ENCODE measurements at places on chromosomes 13 and 19.

GRCh38 chr13:95564091-95564490 lies 11.6 kb downstream of the CLDN10 start:
- no peak overlapping the region for H3K27ac ChIP-seq
- peaks cover 28% of the 10 kb centered on the region for H3K27me3 ChIP-seq
- H3K4me3 ChIP-seq: no peak overlapping the region
- no peaks in the 10 kb centered on the region for H3K36me3 ChIP-seq
- no peak for DNase-seq

DNA sequence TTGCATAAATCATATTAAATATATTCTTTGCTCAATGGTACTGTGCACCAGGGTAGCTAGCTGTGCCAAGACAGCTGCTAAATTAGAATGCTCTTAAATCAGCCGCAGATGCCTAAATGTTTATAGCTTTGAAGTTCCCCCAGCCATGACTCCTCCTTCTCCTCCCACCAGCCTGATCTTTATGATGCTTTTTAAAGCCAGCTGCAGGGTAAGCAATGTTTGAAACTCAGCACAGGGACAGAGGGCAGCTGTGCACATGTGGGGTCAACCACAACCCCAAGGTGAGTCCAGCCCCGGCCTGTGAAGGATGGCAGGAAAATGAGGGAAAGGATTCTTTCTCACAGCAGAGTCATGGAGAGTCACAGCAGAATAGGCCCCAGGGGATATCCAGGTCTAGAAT lies 635.7 kb downstream of the UQCRFS1 start:
- H3K36me3 ChIP-seq: no peaks in the 10 kb centered on the region
- H3K27ac ChIP-seq: no peak overlapping the region
- no peaks in the 10 kb centered on the region for H3K4me1 ChIP-seq
- DNase-seq: no peak

- DNase-seq: no peak
- H3K4me3 ChIP-seq: no peak overlapping the region
- H3K36me3 ChIP-seq: no peaks in the 10 kb centered on the region
- H3K27ac ChIP-seq: no peak overlapping the region
These were observed 276.7 kb downstream of the POU4F1 start for GRCh38 chr13:78326633-78327032.

DNA sequence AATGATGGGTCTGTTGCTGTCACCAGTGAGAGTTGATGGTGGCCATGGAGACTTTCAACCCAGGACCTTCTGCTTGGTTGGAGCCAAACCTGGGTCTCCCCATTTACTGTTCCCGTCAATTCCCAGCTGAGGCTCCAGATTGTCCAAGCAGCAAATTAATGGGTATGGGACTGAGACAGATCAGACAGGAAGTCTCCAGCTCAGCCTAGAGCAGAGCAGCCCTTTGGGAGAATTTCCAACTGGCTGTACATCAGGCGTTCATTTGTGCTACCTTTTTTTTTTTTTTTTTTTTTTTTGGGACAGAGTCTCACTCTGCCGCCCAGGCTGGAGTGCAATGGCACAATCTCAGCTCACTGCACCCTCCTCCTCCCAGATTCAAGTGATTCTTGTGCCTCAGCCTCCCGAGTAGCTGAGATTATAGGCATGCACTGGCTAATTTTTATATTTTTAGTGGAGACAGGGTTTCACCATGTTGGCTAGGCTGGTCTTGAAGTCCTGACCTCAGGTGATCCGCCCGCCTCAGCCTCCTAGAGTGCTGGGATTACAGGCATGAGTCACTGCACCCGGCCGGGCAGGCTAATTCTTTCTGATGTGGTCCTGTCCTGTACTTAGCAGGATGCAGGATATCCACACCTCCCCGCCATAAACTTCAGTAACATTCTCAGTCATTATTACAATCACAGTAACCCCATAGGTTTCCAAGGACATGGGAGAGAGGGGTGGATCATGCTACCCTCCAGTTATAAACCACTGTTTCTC lies 9.3 kb downstream of the MAP3K10 start:
- peaks cover 2% of the 10 kb centered on the region for H3K36me3 ChIP-seq
- no peak for DNase-seq
- no peaks in the 10 kb centered on the region for H3K27me3 ChIP-seq

DNA sequence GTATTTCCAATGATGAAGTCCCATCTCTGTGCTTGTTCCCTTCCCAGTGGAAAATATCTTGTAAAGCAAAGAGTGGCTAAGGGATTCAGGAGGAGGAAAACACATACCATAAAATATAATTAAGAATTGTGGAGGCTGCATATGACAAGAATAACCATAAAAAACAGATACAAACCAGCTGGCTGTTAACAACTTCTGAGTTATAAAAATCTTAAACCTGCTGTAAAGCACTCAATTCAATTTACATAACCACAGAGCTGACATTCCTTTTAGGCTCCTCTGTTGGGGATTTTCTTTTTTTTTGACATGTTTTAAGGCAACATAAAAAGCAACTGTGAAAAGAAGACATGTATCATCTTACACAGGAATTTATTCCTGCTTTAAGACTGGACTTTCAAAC lies 207.6 kb downstream of the DACH1 start:
- H3K4me3 ChIP-seq: no peak overlapping the region
- no peak overlapping the region for H3K27ac ChIP-seq
- H3K27me3 ChIP-seq: no peaks in the 10 kb centered on the region
- no peak for DNase-seq

- no peaks in the 10 kb centered on the region for H3K36me3 ChIP-seq
- no peak overlapping the region for H3K4me3 ChIP-seq
- no peaks in the 10 kb centered on the region for H3K27me3 ChIP-seq
- no peaks in the 10 kb centered on the region for H3K4me1 ChIP-seq
- H3K27ac ChIP-seq: no peak overlapping the region
These were observed 141.3 kb downstream of the SLITRK6 start for GRCh38 chr13:85657942-85658341.

DNA sequence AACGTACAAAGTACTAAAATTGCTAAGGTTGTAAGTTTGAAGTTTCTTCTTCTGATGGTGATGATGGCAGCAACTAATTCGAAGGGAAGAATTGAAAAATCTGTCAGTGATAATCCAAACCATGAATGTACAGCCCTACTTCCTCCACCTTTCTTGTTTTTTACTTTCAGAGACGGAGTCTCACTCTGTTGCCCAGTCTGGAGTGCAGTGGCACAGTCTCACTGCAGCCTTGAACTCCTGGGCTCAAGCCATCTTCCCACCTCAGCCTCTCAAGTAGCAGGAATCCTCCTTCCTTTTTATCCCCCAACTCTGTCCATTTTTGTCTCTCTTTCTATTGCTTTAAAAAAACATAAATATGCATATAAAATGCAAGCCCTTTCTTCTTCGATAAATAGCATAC lies 112.3 kb upstream of the SOX21 start:
- no peak overlapping the region for H3K4me3 ChIP-seq
- H3K4me1 ChIP-seq: no peaks in the 10 kb centered on the region
- DNase-seq: no peak
- no peaks in the 10 kb centered on the region for H3K36me3 ChIP-seq

DNA sequence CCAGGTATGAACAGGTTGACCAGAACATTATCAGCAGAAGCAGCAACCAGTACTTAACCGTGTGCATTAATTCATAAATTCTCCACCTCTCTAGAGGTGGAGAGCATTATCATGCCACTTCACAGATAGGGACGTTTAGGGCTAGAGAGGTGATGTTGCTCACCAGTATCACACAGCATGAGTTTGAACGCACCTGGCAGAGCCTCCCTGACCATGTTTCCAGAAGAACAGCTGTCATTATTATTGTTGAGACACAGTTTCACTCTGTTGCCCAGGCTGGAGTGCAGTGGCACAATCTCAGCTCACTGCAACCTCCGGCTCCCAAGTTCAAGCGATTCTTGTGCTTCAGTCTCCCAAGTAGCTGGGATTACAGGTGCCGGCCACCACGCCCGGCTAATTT lies 6.8 kb downstream of the KANK2 start:
- H3K27me3 ChIP-seq: peaks cover 2% of the 10 kb centered on the region
- DNase-seq: no peak
- H3K4me3 ChIP-seq: no peak overlapping the region
- peaks cover 5% of the 10 kb centered on the region for H3K4me1 ChIP-seq

DNA sequence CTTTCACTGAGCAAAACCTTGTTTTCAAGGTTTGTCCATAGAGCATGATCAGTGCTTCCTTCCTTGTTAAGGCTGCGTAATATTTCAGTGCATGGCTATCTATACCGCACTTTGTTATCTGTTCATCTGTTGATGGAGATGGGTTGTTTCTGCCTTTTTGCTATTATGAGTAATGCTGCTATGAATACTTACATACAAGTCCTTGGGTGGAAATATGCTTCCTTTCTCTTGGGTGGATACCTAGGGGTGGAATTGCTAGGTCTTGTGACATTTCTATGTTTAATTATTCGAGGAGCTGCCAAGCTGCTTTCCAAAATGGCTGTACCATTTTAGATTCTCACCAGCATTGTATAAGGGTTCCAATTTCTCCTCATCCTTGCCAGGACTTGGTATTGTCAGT lies 70.9 kb downstream of the SPATA13 start:
- H3K27ac ChIP-seq: no peak overlapping the region
- H3K36me3 ChIP-seq: no peaks in the 10 kb centered on the region
- peaks cover 25% of the 10 kb centered on the region for H3K4me1 ChIP-seq
- H3K27me3 ChIP-seq: no peaks in the 10 kb centered on the region
